ENCODE measurements at places on chromosomes 7 and 10.

DNA sequence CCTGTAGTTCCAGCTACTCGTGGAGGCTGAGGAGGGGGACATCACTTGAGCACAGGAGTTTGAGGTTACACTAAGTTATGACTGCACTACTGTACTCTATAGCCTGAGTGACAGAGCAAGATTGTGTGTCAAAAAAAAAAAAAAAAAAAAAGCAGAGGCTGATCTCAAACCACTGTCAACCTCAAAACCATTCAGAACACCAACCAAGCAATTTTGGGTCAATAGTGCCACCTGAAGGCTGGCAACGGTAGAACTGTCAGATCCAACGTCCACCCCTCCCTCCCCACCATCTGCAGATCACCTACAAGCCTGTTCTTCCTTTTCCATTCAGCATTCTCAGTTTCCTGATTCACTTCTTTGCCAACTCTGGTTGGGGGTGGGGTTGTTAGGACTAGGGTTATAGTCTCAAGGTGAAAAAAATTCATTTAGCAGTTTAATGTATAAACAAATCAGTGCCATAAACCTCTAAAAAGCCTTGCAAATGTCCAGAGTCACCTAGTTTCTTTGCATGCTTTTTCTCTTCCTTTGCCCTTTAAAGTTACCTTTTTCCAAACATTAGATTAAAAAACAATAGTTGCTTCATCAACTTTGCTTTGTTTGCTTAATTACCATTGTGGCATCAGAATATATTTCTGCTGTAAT, 2.6 kb downstream of the MRPS33 start:
- DNase-seq, result no peak

- no peak for DNase-seq
Measured at GRCh38 chr10:95635319-95635733, 21.2 kb downstream of the ALDH18A1 start.

DNA sequence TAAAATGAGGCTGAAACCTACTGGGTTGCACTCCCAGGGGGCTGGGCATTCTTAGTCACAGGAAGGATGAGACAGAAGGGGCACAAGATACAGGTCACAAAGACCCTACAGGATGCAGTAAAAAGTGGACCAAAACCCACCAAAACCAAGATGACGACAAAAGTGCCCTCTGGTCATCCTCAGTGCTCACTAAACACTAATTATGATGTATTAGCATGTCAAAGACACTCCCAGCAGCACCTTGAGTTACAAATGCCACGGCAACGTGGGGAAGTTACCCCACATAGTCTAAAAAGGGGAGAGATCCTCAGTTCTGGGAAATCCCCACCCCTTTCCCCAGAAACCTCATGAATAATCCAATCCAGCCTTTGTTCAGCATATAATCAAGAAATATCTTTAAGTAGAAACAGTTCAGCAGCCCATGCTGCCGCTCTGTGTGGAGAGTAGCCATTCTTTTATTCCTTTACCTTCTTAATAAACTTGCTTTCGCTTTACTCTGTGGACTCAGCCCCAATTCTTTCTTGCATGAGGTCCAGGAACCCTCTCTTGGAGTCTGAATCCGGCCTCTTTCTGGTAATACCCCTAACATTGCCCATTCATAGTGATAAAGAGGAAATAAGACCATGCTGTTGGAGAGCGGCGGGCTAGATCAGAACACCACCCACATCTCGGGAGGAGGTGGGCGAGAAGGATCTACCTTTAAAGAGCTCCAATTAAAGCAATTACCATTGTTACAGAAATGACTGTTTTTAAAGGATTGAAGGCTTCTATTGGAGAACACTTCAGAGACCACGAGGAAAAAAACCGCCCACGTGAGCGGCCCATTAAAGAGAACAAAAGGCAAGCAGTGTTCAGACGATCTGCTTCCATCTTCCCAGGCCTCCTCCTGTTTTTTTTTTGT, 170.9 kb downstream of the USP6NL start:
- DNase-seq, result no peak

GRCh38 chr10:58023341-58024073, 244.2 kb downstream of the IPMK start:
- DNase-seq, result no peak

GRCh38 chr7:18530224-18531179, 35.0 kb downstream of the HDAC9 start:
- no peak for DNase-seq

- DNase-seq, result no peak
Measured at GRCh38 chr7:159139202-159139601, 5.5 kb downstream of the VIPR2 start.

GRCh38 chr10:114631090-114631665, 26.9 kb downstream of the ABLIM1 start:
- no peak for DNase-seq

DNA sequence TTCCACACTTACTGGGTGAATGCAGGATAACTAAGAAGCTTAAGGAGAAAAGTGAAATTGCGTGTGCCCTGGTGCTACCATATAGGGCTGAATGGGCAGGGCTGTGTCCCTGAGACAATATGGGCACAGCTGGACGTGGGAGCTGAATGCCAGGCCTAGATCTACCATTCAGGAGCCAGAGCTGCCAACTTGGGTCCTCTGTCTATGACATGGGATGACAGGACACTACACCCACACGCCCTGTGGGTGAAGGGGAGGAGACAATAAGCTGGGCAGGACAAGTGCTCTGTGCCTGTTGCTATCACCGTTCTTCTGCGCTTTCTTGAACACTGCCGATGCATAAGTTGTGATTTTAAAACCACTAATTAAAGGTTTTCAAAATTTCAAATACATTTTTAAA, 293.9 kb downstream of the TNS3 start:
- no peak for DNase-seq

DNA sequence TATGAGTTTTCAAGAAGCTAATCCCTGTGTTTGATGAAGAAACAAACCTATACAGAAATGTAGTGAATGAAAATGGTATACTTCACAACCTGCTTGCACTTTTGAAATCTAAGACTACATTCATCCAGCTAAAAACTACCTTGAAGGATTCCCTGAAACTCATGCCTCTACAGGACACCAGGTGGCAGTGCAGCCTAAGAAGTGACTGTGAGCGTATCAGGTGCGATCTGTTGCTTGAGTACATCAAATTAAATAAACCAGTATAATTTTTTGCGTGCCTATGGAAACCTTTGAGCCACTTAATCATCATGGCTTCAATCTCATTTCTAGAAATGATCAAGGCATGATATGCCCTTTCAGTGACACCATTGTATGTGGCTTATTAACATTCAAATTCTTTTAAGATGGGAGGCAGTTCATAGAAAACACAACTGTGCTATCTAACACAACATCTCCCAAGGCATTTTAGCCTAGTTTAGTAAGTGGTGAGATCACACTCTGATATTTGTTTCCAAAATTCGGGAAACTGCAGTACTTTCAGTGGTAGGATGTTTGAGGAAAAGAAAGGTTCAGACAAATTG, 57.4 kb downstream of the PPP1R17 start:
- no peak for DNase-seq

GRCh38 chr7:41142904-41143473, 559.9 kb downstream of the INHBA start:
- DNase-seq, result no peak

GRCh38 chr7:39540320-39540719, 25.9 kb upstream of the YAE1 start:
- DNase-seq, result no peak

DNA sequence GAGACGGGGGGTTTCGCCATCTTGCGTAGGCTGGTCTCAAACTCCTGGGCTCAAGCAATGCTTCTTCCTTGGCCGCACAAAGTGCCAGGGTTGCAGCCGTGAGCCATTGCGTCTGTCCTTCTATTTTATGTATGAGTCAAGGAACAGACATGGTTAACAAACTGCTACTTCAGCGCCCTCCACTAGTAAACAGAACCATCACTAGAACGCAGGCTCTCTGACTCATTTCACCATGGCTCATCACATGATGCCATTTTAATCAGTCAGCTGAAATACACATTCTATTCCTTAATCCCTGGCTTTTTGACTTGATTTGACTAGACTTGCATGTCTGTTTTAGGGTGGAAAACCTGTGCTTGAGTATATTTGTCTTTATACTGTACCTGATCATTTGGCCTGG, 41.3 kb downstream of the CELF2 start:
- DNase-seq, result no peak

DNA sequence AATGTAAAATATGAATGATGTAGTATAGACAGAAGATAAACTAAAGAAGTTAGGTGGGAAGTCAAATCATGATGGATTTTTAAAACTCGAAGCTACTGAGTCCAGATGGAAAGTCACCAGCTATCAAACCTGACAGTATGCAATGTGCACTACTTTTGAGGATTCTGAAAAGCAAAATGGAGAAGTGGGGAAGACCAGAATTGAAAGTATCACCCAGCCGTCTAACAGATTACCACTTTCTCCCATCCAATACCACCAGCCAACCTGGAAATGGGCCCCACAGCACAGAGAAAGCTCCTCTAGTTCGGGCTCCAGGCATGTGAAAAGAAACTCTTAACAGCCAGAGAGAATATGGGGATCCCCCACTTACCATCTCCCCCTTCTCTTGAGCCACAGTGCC, 67.9 kb upstream of the SRRM3 start:
- no peak for DNase-seq

DNA sequence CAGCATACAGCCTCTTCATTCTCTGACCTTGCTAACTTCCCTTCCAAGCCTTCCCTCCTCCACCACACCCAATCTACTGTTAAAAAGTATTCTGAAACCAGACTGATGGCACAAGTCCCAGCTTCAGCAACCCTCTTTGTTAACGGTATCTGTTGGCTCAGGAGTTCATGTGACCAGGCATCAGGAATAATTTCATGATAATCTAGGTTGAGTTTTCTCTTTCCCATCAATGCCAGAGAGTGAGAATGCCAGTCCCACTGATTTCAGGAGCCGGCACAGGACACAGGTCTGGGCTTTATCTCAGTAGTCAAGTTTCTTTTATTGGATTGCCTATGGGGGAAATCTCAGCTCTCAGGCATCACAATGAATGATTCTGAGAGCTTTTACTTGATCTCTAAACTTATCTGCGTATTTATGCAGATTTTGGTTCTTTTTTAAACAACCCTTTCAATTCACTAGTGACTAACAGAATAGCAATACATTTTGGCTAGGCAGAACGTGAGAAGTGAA, 231.0 kb upstream of the LYZL1 start:
- DNase-seq, result no peak

DNA sequence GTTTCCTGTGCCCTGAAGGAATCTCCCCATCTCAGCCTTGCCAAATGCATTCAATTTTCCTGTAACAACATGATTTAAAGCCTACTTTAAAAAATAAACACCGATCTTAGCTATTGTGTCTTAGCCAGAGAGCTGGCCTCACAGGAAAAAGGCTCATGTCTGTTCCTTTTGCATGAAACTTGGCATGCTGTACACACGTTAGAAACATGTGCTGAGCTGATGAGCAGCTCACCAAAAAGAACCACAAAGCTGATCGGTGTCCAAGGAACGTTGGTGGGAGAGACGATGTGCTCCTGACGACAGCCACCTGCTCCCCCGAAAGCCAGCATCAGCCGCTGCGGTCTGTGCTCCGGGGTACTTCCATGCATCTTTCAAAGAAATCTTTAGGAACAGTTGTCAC, 135.9 kb downstream of the ADARB2 start:
- DNase-seq, result no peak

DNA sequence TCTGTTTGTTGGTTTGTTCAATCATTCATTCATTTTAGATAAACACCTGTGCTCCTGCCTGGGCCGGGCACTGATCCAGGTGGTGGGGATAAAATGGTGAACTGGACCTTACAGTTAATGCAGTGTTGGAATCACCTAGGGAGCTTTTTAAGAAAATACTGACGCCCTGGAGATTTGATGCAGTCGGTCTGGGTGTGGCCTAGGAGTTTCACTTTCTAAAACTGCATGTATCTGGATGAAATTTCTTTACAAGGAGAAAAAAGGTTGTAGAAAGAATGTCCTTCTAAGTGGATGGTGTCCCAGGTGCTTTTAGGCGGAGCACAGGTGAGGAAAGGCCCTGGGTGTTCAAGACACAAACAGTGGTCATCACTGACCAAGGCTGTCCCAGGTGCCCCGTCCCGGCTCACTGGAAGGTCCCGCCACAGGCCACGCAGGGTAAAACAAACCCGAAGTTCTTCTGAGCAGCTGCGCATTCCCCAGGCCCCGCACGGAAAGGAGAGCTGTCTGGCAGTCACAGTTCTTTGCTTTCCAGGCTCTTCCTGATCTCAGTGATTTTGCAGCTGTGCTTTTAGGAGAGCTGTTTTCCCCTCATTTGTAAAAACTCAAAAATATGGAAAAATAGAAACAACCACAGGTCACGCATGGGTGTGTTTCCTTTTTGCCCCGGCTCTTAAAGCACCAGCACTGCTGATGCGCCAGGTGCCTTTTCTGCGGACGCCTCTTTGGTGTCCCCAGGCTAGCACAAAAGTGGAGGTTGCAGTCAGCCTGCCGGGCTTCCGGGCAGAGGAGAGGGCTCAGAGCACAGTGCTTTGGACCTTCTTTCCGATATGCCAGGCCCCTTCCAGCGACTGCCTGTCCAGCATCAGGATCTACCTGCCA, 161.9 kb downstream of the GRK5 start:
- no peak for DNase-seq

- DNase-seq, result no peak
Measured at GRCh38 chr7:82235713-82236112, 207.9 kb downstream of the CACNA2D1 start.

DNA sequence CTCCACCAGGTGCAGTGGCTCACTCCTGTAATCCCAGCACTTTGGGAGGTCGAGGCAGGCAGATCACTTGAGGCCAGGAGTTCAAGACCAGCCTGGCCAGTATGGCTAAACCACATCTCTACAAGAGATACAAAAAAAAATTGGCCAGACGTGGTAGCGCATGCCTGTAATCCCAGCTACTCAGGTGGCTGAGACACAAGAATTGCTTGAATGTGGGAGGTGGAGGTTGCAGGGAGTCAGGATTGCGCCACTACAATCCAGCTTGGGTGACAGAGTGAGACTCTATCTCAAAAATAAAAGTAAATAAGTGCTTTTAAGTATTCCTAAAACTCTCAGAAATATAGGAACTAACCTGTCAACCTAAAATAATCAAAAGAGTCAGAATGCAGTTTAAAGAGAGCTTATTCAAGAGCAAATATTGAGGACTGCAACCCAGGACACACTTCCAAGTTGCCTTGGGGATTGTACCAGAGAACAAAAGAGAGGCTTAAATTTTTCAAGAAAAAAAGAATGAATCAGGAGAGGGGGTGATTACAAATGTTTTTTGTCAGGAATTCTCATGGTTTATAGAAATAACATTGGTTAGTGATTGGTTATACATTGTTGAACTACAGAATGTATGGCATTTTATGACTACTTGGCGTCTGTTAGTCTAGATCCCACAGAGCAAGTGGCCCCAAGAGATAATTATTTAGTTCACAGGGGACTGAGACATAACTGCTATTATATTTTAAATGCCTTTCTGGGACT, 33.2 kb upstream of the PPP1R9A start:
- no peak for DNase-seq

DNA sequence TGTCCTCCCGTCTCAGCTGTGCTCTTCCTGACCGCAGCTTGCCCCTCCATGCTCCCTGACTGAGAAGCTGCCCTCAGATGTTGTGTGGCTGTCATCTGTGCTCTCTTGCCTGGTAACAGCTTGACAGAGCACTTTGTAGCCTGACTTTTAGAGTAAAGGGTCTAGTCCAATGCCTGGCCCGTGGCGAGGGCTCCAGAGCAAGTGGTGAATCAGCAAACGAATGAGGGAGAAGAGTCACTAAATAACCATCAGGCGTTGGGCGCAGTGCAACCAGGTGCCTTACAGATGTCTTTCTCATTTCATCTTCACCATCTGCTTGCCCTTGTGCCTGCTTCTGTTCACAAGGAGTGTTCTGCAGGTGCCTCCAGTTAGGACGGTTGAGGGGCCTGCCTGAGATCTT, 45.6 kb downstream of the MKI67 start:
- DNase-seq, result no peak

Measured in SIG-M5 (cell line).